ENCODE measurements at places on chromosomes 11 and 22.

- no peak for DNase-seq
These were observed 17.7 kb downstream of the LRP5 start for GRCh38 chr11:68329978-68330699.

GRCh38 chr11:102678022-102678421 is 27.5 kb downstream of the MMP27 start:
- no peak for DNase-seq

- DNase-seq: no peak
These were observed 127.8 kb upstream of the ANO3 start for GRCh38 chr11:26204101-26204500.

GRCh38 chr11:121829159-121829643 is 286.8 kb downstream of the BLID start:
- DNase-seq: peak; percentile 2

DNA sequence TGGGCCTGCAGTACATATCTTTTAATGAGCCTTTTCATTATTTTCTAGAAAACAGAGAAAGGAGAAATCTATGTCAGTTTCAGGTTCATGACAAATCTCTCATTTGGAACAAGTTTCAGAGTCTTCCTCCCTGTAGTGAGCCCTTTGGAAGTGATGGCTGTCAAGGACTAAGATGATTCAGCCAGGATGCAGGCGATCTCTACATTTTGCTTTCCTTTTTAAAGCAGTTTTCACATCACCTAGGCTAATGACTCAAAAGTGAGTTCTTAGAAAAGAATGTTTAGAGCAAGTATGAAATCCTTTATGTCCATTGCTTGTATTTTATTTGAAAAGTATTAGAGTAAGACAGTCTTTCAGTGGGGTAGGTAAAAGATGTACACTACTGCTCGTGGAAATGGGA is 130.1 kb downstream of the TRPC6 start:
- DNase-seq: no peak

GRCh38 chr22:20905415-20906386 is 11.5 kb upstream of the CRKL start:
- no peak for DNase-seq

DNA sequence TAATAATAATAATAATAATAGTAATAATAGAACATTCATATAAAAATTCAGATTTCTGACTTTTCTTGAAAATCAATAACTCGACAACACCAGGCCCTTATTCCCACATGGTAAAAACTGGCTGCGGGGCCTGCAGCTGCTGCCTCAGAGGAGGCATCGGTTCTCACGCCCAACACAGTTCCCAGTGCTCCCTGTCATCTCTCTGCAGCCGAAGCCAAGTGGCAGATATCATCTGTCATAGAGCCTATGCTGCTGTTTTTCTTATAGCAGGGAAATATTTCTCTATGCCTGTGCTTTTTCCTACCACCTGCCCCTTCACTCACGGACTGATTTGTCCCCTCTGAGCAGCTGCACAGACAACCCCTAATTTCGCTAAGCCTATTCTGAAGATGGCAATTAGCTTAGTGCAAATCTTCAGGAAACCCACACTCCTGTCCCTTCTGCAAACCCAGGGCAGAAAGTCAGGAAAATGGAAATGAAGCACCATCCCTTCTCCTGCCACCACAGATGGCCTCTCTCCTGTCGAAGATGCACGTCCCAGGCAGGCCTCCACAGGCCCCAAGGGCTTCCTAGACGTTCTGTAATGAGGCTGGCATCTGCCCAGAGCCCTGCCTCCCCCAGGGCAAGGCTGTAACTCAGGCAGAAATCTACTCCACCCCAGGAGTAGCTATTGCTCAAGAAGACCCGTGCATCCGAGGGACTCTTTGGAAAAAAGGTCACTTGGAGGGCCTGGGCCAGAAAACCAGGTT is 66.7 kb downstream of the SYN3 start:
- no peak for DNase-seq

- DNase-seq: no peak
These were observed 93.9 kb upstream of the CD82 start for GRCh38 chr11:44471603-44472002.

DNA sequence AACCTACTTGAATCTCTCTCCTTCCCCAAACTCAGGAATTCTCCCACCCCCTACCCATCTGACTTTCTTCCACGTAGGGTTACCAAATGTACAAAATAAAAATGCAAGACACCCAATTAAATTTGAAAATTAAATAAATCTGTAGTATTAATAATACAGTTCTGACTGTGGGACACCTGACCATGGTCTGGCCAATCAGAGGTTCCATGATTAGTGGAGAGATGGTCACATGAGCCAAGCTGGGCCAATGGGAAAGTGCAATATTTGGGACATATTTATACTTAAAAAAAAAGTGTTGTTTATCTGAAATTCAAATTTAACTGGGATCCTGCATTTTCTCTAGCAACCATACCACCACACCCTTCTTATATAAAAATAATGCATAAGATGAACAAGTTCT is 29.8 kb upstream of the ASPHD2 start:
- DNase-seq: no peak

- no peak for DNase-seq
These were observed 77.3 kb downstream of the ARHGEF12 start for GRCh38 chr11:120413480-120413879.

GRCh38 chr11:61736310-61736709 is 16.1 kb upstream of the MYRF start:
- DNase-seq: no peak

DNA sequence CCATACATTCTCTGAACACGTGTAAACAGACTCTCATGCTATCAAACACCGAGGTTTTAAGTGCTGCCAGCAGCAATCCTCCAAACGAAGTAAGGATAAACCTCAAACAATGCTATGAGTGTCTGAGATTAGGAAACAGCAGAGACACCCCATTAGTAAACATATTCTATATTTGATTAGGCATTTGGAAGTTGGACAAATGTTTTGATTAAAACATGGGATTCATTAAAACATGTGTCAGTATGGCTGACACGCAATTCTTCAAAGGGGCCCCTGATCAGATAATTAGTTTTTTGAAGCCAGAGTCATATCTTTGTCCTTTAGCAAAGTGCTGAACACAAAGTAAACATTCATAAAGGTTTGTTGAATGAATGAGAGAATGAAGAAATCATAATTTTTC is 33.2 kb upstream of the BLID start:
- DNase-seq: no peak

- no peak for DNase-seq
These were observed 387.5 kb downstream of the KCNA4 start for GRCh38 chr11:29629286-29629685.

DNA sequence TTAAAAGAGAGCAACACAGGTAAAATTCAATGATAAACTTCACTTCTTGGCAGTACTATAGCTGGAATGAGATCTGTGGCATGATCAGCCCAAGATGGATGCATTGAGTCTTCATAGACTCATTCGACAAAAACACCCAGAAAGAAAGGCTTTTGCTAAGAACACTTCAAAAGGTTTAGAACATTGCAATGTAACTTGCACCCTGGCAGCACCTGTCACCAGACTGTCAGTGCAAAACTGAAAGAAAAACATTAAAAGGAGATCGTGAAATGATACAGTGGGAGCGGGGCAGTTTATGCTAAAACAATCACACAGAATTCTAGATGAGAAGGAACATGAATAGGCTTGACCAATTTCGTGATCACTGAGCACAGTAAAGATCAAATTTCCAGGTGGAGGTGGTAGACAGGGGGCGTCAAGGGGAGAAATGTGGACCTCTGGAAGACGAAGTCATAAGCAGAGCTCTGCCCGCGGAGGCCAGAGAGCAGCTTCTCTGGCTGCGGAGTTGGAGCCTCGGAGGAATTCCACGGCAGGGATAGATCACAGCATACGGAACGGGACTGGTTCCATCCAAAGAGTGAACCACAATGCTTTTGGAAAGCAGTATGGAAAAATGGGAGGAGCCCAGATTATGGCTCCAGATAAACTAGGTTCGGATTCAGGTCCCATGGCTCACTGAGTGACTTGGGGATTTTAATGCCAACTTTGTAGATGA is 11.9 kb downstream of the VSIG10L2 start:
- no peak for DNase-seq

DNA sequence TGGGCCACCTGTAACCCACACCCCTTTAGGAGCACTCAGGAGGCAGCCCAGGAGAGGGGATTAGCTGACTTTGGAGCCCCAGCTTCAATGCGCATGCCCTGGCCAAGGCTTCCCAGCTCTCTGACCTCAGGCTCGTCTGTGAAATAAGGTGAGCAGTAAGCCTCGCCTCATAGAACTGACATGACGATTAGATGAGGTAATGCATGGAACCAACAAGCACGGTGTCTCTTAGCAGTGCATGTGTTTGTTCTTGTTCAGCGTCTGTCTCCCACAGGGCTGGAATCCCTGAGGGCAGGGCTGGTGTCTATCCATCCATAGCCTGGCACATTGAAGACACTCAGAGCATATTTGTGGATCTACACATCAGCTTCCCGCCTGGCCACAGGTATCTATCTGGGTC is 415.4 kb downstream of the MN1 start:
- DNase-seq: no peak

GRCh38 chr11:106714199-106714598 is 304.1 kb downstream of the GUCY1A2 start:
- DNase-seq: no peak

DNA sequence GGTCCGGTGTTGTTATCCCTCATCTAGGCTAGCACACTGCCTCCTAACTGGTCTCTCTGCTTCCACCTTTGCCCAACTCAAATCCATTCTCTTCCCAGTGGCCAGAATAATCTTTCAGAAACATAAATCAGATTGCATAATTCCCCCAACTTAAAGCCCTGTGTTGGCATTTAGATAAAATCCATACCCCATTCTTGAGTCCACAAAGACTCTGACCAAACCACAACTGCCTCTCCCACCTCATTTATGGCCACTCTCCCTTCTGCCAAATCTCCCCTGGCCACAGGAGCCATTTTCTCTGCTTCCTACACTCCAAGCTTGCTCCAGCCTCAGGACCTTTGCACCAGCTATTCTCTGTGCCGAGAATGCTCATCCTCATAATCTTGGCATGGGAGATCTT is 36.8 kb downstream of the IL18 start:
- DNase-seq: no peak

- DNase-seq: no peak
These were observed 17.9 kb upstream of the KCNQ1OT1 start for GRCh38 chr11:2717561-2718325.

- DNase-seq: no peak
These were observed 642 bp upstream of the SIK2 start for GRCh38 chr11:111601636-111601978.

GRCh38 chr11:47784785-47785381 is 17.7 kb upstream of the FNBP4 start:
- no peak for DNase-seq

DNA sequence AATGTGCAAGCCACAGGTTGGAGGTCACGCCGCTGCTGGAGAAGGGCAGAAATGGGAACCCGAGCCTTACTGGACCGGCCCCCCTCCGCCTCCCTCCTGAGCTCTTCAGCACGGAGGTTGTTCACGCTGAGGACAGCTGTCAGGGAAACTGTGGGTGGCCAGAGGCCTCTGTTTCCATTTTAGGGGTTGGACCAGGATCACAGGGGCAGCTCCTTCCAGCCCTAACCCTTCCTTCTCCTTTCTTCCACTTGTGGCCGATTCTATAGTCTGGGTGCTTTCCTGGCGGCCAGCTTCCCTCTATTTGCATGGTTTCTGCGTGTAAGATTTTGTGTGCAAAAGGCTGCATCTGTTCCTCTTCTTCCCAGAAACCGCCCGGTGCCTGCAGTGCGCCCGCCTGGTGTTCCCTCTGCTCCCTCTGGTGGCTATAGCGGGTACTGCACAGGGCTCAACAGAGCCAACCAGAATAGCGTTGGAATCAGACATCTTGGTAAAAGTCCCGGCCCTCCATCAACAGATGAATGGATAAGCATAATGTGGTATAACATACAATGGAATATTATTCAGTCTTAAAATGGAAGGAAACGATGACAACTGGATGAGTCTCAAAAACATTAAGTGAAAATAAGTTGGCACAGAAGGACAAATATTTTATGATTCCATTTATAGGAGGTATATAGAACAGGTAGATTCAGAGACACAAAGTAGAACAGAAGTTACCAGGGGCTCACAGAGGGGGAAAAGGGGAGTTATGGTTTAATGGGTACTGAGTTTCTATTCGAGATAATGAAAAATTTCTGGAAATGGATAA is 8.4 kb upstream of the SLC22A8 start:
- peak; percentile 78 for DNase-seq

GRCh38 chr11:22432291-22433093 is 94.3 kb downstream of the SLC17A6 start:
- DNase-seq: peak; percentile 7

DNA sequence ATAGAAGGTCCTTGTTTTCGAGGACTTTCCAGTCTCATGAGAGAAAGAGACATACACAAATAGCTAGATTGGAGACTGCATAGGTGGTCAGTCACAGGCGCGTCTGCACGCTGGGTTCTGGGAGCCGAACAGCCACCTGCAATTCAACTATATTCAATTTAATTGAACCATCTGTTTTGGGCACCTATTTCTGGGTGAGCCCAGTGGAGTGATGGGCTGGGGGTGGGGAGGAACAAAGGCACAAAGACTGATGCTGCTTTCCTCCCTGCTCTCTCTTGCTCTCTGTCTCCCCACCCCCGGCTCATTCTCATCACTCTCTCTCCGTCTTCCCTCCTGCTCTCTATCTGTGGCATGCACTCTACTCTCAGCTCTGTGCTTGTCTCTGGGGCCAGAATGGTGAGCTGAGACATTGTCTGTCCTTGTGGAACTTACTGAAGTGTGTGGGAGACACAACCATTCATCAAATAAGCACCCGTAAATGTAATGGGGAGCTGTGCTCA is 48.1 kb upstream of the B3GAT1 start:
- no peak for DNase-seq

GRCh38 chr11:59842316-59842715 is 3.0 kb downstream of the CBLIF start:
- DNase-seq: no peak

GRCh38 chr11:72618803-72619202 is 55.4 kb downstream of the PDE2A start:
- DNase-seq: no peak

Data from activated naive CD8-positive, alpha-beta T cell treated with anti-CD3 and anti-CD28 coated beads for 36 hours (primary cell).